ENCODE measurements at places on chromosomes 7 and 10. TPM values are rescaled to one million over a fixed set of nuclear protein-coding genes. Genes with fewer than 3 reads are reported as not detected.
A peak's percentile ranks its signal among the peaks of the same experiment; 100 is the strongest.

GRM3 gene
- not detected for total RNA-seq

ANKRD16 gene
- 5.7 TPM for total RNA-seq

DNA sequence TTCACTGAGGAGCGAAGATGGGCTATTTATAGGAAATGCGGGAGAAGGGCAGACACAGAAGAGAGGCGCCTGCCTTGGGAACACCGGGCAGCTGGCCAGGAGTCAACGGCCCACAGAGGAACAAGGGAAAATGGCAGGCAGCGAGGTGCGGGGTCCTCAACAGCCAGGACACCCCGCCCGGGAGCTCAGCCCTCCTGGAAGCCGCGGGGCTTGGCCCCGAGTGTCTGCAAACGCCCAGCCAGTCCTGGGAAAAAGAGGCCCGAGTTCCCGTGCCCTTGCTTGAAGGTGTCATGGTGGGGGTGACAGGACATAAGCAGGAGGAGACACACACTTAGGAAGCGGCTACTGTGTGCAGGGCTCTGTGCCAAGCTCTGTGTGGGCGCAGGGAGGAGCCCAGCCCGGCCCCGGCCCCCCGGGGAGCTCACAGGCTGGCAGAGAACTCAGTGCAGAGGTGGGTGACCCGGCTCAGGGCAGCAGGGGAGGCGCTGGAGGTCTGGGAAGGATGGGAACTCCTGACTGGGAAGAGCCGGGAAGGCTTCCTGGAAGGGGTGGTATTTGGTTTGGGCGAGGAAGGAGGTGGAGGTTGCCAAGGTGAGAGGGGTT is 79.9 kb downstream of the ELFN1 start:
- peaks cover 25% of the 10 kb centered on the region for H3K27me3 ChIP-seq
- H3K4me3 ChIP-seq, result no peak overlapping the region
- DNase-seq, result no peak
- H3K27ac ChIP-seq, result no peak overlapping the region

GRCh38 chr10:130043491-130043890 is 67.1 kb downstream of the C10orf143 start:
- H3K27ac ChIP-seq, result no peak overlapping the region
- H3K36me3 ChIP-seq, result no peaks in the 10 kb centered on the region
- no peak overlapping the region for H3K4me3 ChIP-seq
- no peak for DNase-seq
- H3K4me1 ChIP-seq, result no peaks in the 10 kb centered on the region
- no peaks in the 10 kb centered on the region for H3K27me3 ChIP-seq

GRCh38 chr7:32161708-32162107 is 91.5 kb upstream of the PDE1C start:
- H3K36me3 ChIP-seq, result no peaks in the 10 kb centered on the region
- peaks cover 11% of the 10 kb centered on the region for H3K4me1 ChIP-seq
- H3K27ac ChIP-seq, result peak overlapping the region; percentile 46
- H3K4me3 ChIP-seq, result no peak overlapping the region
- peak; percentile 73 for DNase-seq

DNA sequence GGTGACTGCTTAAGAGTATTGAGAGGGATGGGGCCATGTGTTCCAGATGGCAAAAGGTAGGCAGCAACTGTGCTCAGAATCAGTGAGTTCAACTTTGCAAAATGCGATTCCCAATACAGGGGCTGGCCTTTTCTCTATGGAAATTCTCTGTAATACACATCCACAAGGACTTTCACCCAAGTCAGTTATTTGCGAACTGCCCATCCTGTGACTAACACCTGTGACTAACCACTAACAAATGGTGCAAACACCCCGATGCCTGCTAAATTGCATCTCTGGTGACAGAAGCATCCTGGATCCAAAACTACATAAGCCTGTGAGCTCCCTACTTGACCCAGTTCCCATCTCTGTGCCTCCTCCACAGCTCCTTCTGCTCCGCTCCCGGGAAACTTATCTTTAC is 9.0 kb upstream of the CUZD1 start:
- H3K27me3 ChIP-seq, result no peaks in the 10 kb centered on the region
- no peak overlapping the region for H3K4me3 ChIP-seq
- H3K27ac ChIP-seq, result 0 out of 2 replicates have a peak overlapping the region, but pooled peaks have one; percentile 17
- no peaks in the 10 kb centered on the region for H3K36me3 ChIP-seq
- DNase-seq, result peak; percentile 92
- H3K4me1 ChIP-seq, result peaks cover 33% of the 10 kb centered on the region
